ENCODE measurements at places on chromosomes 4 and X.

DNA sequence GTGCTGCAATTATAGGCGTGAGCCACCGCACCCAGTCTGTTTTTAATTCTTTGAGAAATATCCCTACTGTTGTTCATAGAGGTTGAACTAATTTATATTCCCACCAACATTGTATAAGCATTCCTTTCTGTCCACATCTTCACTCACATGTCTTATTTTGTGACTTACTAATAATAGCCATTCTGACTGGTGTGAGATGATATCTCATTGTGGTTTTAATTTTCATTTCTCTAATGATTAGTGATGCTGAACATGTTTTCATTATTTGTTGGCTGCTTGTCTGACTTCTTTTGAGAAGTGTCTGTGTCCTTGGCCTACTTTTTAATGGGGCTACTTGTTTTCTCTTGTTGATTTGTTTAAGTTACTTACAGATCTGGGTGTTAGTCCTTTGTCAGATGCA, 310.9 kb upstream of the MAOA start:
- no peak for DNase-seq

DNA sequence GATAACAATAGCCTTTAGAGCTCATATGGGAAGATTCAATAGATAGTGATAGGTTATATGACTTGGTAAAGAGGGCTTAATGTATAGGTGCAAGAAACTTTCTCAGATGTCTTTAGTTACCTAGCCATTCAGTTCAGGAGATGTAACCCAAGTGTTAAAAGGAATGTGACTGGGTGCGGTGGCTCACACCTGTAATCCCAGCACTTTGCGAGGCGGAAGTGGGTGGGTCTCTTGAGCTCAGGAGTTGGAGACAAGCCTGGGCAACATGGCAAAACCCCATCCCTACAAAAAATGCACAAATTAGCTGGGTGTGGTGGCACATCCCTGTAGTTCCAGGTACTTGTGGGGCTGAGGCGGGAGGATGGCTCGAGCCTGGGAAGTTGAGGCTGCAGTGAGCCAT, 7.9 kb downstream of the TET2 start:
- DNase-seq, result no peak

DNA sequence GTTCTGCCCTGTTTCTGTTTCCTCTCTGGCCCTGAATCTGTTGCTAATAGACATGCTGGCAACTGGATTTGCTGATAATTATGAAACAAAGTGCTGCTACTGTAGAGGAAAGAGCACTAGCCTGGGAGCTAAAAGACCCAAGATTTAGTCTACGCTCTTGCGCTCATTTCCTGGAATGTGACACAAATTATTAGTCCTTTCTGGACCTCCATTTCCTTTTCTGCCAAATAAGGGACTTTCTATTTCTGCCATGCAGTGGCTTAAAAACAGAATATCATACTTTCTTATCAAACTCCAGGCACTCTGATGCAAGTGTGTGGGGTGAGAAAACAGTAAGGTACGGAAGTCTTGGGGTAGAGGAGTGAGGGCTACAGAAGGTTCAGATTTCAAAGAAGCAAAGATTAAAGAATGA, 48.3 kb upstream of the GPR174 start:
- no peak for DNase-seq

DNA sequence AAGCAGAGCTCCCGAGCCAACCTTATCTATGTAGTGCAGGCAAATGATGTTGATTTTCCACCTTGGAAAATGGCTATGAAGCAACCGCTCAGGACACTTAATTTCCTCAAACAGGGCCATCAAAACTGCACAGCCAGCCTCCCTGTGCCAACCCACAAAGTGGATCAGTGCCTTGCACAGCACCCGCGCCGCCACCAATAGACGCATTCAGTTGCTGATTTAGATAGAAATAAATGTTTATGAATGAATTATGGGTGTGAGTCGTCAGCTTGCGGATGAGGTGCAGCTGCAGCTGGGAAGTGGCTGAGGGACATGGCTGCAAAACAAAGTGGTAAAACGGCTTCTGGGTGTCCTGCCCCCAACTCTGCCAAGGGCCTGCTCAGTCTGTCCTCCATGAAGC, 47.0 kb downstream of the SOD3 start:
- no peak for DNase-seq

DNA sequence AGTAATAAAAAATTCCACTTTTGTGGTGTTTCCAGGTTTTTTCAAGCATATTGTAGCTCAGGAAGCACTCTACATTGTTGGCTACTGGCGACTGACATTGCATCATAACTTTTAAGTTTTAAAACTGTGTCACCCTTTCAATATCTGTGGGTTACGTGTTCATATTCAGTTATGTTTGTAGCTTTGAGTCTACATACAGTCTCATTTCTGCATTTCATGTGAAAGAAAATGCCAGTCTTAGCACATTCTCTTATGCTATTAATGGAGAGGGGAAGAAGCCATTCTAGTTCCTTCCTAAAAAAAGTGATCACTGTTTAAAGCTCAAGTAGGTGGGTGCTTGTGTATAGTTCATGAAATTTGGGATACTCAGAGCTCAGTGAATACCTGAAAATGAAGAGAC, 38.1 kb downstream of the DIAPH2 start:
- DNase-seq, result no peak
